ENCODE measurements at places on chromosomes 1 and 21.
A peak's percentile ranks its signal among the peaks of the same experiment; 100 is the strongest.

- peak within 1 kb of the TSS; percentile 58 for H3K4me3 ChIP-seq
- H3K27ac ChIP-seq, result peak within 1 kb of the TSS; percentile 46
- H3K27me3 ChIP-seq, result peaks cover 18% of the 10 kb centered on the region
- H3K36me3 ChIP-seq, result peaks cover under 1% of the 10 kb centered on the region
Measured at GRCh38 chr1:224615861-224616755, at the start of gene CNIH3. TSS of gene CNIH3 (plus strand) at chr1:224616317. CDS start at chr1:224617175, 858 bp downstream.

DNA sequence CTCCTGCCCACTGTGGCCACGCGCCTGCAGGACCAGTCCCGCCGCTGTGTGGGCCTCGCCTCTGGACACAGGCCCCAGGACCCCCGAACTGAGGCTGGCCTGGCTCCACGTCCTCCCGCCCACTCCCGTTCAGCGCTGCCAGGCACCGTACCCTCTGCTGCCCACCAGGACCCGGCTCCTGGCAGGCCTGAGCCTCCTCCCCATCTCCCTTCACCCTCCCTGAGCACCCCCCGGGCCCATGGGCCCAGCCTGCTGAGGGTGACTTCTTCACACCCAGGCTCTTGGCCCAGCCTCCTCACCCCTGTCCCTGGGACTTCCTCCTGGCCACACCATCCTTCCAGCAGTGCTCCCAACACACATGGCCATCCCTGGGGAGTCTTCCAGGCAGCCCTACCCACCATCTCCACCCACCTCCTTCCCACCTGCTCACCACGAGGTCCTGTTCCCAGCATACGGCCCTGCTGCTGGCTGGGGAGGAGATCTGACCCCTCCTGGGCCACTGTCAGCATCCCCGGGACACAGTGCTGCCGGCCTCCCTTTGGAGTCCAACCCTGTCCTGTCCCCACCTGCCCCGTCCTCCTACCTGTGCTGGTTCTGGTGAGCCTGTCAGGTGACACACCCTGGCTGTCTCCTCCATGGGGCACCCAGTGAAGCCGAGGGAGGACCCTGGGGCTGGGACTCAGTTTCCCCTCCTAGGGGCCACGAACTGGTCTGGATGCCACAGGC lies 53.7 kb downstream of the SLX9 start:
- no peaks in the 10 kb centered on the region for H3K36me3 ChIP-seq
- no peaks in the 10 kb centered on the region for H3K27me3 ChIP-seq
- H3K4me1 ChIP-seq, result peaks cover 22% of the 10 kb centered on the region
- no peak for DNase-seq

DNA sequence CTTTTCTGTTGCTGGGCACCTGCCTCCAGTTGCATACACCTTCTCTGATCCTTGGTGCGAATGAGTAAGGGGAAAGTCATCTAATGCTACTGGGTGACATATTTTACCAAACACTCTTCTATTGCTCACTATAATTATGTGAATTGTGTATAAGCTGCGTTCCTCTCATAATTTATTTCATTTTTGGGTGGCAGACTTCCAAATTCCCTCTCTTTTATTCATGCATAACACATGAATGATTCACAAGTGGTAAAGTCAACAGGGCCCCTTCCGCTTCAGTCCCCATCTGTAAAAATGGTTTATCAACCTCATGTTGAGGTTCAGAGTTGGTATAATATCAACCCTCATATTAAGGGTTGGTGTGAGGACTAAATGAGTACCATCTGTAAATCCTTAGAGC lies 3.2 kb upstream of the QSOX1 start:
- H3K4me1 ChIP-seq, result peaks cover 34% of the 10 kb centered on the region
- H3K4me3 ChIP-seq, result no peak overlapping the region
- no peak for DNase-seq

- H3K4me1 ChIP-seq, result peaks cover 47% of the 10 kb centered on the region
- peak; percentile 64 for DNase-seq
- peaks cover 13% of the 10 kb centered on the region for H3K36me3 ChIP-seq
- peak overlapping the region; percentile 57 for H3K4me3 ChIP-seq
- H3K27me3 ChIP-seq, result no peaks in the 10 kb centered on the region
Measured at GRCh38 chr21:37073417-37074196, 553 bp downstream of the TTC3 start.

- no peak for DNase-seq
- no peak overlapping the region for H3K4me3 ChIP-seq
- H3K4me1 ChIP-seq, result no peaks in the 10 kb centered on the region
- no peak overlapping the region for H3K27ac ChIP-seq
- H3K27me3 ChIP-seq, result no peaks in the 10 kb centered on the region
Measured at GRCh38 chr1:61124696-61125095, 42.3 kb downstream of the NFIA start.

GRCh38 chr1:232319072-232319471 lies 310.9 kb downstream of the SIPA1L2 start:
- no peak overlapping the region for H3K27ac ChIP-seq
- no peaks in the 10 kb centered on the region for H3K27me3 ChIP-seq
- no peaks in the 10 kb centered on the region for H3K36me3 ChIP-seq
- no peaks in the 10 kb centered on the region for H3K4me1 ChIP-seq
- no peak overlapping the region for H3K4me3 ChIP-seq

- H3K36me3 ChIP-seq, result no peaks in the 10 kb centered on the region
- no peak overlapping the region for H3K27ac ChIP-seq
- no peaks in the 10 kb centered on the region for H3K4me1 ChIP-seq
- no peaks in the 10 kb centered on the region for H3K27me3 ChIP-seq
- H3K4me3 ChIP-seq, result no peak overlapping the region
- no peak for DNase-seq
Measured at GRCh38 chr1:80250573-80251168, 1244.1 kb upstream of the ADGRL4 start.

DNA sequence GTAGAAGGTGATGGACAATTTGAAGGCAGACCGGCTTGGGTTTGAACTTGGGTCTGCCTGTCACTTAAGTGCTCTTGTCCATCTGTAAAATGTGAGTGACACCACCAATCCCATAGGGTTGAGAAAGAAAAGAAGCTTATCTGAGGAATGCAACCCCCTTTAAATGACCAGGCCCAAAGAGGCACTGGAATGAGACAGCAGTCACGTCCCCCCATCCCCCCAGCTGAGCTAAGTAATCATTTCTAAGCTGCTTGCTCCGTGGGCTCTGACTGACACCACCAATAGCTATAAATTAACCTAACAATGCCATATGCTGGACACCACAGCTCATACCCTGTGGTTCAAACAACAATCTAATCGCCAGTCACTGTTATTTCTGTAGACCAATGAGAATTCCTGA lies 15.1 kb downstream of the LCA5L start:
- no peaks in the 10 kb centered on the region for H3K4me1 ChIP-seq
- no peak for DNase-seq
- no peak overlapping the region for H3K27ac ChIP-seq
- H3K4me3 ChIP-seq, result no peak overlapping the region
- no peaks in the 10 kb centered on the region for H3K36me3 ChIP-seq
- H3K27me3 ChIP-seq, result no peaks in the 10 kb centered on the region

- no peaks in the 10 kb centered on the region for H3K36me3 ChIP-seq
- H3K4me3 ChIP-seq, result no peak overlapping the region
- peak overlapping the region; percentile 94 for H3K27ac ChIP-seq
- peaks cover 60% of the 10 kb centered on the region for H3K4me1 ChIP-seq
- H3K27me3 ChIP-seq, result no peaks in the 10 kb centered on the region
Measured at GRCh38 chr21:39120876-39121599, 62.2 kb downstream of the PSMG1 start.

DNA sequence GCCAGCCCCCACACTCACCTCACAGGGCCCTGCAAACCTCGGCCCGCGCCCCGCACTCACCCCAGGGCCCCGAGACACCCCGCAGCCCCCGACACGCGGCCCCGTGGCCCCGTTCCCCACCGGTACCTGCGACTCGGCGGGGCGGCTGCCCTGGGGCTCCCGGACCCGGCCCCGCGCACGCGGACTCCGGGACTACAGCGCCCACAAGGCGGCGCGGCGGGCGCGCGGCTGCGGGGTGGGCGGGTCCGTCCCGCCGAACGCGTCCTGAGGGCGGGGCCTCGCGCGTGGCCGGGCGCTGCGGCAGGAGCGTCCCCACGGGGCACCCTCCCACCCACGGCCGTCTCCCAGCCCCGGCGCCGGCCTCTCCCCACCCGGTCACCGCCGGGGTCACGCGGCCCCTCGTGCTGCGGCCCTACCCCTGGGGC lies at the start of gene SLC19A1:
TSS of gene SLC19A1 (minus strand) at position 199 of the 425 bp plus-strand sequence. CDS start 4,481 bp downstream, outside the sequence.
- peak within 1 kb of the TSS; percentile 71 for H3K27ac ChIP-seq
- peaks cover 38% of the 10 kb centered on the region for H3K36me3 ChIP-seq
- no peaks in the 10 kb centered on the region for H3K27me3 ChIP-seq

DNA sequence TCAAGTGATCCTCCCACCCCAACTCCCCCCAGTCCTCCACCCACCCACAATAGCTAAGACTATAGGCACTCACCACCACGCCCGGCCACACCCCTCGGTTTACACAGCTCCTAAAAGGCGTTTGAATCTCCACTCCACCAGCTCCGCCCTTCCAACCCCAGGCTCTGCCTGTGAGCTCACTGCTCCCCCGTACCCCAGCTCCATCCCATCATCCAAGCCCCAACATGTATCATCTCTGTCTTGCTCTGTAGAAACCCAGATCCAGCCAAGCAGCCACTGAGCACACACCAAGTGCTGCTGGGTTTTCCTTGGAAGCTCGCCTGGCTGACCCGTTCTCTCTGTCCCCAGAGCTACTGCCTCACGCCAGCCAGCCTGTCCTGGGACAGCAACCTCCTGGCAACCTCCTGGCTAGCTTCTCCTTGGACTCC lies 12.0 kb upstream of the S100A2 start:
- no peak overlapping the region for H3K4me3 ChIP-seq
- no peaks in the 10 kb centered on the region for H3K4me1 ChIP-seq
- DNase-seq, result no peak
- H3K36me3 ChIP-seq, result no peaks in the 10 kb centered on the region
- H3K27ac ChIP-seq, result no peak overlapping the region
- no peaks in the 10 kb centered on the region for H3K27me3 ChIP-seq

GRCh38 chr1:89832496-89833127 lies 11.8 kb downstream of the LRRC8D start:
- no peaks in the 10 kb centered on the region for H3K27me3 ChIP-seq
- H3K4me1 ChIP-seq, result no peaks in the 10 kb centered on the region
- H3K36me3 ChIP-seq, result peaks cover 3% of the 10 kb centered on the region
- no peak overlapping the region for H3K27ac ChIP-seq

DNA sequence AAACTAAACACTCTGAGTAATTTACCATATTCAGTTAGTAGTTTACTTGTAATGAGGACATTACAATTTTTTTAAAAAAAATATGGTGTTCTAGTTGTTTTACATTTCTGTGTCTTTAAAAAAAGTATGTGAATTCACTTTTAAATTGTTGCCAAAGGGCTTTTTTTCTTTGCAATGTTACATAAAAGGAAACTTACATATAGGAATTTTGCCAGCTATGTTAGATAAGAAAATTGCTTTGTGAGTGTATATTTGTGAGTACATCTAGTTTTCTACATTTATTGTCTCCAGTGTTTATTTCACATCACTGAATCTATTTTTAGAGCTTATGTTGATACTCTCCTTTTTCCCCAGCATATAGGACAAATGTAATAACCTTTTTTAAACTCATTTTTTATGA lies 206.8 kb downstream of the GPR52 start:
- H3K4me1 ChIP-seq, result no peaks in the 10 kb centered on the region
- no peaks in the 10 kb centered on the region for H3K27me3 ChIP-seq
- H3K27ac ChIP-seq, result no peak overlapping the region
- DNase-seq, result no peak
- no peaks in the 10 kb centered on the region for H3K36me3 ChIP-seq

DNA sequence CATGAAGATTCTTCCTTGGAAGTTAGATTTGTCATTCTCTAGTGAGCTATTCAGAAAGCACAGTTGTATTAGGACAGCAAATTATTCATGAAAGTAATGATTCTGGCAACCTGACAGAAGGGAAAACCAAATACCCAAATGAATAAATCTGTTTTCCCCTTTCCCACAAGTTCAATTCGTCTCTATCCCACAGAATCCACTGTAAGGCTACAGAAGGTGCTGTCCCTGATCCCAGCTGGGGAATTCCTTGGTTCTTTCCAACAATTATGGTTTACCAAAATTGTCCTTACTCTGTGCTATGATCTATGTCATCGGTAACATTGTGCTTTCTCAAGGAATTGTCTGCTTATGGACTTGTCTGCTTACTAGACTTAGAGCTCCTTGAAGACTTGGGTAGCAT lies 104.2 kb downstream of the FASLG start:
- no peak overlapping the region for H3K27ac ChIP-seq
- H3K27me3 ChIP-seq, result no peaks in the 10 kb centered on the region
- H3K36me3 ChIP-seq, result no peaks in the 10 kb centered on the region
- H3K4me1 ChIP-seq, result no peaks in the 10 kb centered on the region

GRCh38 chr1:103509250-103509649 lies 16.2 kb upstream of the RNPC3 start:
- no peak overlapping the region for H3K27ac ChIP-seq
- DNase-seq, result no peak

DNA sequence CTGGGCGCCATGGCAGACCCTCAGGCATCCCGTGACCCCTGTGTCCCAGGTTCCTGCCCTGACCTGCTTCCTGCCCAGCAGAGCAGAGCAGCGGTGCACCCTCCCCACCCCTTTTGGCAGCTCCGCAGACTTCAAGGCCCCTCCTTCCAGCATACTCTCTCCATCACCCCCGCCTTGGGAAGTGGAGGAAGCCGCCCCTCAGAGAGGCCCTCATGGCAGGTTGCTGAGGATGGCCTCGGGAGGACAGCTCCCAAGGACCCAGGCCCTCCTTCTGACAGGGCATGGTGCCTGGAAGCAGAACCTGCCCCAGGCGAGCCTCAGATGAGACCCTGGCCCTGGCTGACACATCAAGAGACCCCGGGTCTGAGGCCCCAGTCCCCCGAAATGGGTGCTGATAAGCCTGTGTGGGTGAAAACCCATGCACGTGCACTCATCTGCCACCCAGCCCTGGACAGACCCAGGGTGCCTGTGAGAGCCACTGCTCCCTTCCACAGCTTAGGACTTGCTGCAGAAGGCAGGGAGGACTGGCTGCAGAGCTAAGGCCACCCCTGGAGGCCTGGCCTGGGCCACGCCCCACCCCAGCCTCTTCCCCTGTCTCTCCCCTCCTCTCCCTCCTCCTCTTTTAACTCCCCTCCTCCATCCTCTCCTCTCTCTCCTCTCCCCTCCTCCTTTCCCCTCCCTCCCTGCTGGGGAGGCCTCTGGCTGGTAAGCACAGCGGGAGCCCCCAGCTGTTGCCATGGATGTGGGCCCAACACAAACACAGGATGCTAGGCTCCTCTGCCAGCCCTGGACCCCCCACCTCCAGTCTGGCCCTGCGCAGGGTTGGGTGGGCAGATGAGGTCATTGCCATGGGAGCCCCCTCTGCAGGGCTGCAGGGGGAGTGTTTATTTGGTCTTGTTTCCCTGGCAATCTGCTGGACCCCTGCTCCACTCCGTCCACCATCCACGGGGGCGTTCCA lies 33.7 kb downstream of the WNT9A start:
- H3K27me3 ChIP-seq, result peaks cover 3% of the 10 kb centered on the region
- no peak overlapping the region for H3K4me3 ChIP-seq
- no peaks in the 10 kb centered on the region for H3K36me3 ChIP-seq

DNA sequence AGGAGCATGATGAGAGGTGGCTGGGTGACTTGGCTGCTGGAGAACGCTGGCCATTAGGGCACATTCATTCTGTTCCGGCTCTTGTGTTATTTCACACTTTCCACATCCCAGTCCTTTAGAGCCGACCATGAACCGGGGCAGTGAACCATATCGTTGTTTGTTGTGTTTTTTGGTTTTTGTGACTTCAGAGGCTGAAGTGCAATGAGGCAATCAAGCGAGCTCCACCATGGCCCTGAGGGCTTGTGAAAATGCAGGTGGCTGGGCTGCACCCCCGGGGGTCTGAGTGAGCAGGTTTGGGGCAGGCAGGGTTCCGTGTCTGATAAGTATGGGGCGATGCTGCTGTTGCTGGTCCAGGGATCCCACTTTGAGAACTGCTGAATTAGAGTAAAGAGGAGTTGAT lies 23.7 kb downstream of the ABCG1 start:
- 0 out of 2 replicates have a peak overlapping the region, but pooled peaks have one; percentile 1 for H3K27ac ChIP-seq
- H3K27me3 ChIP-seq, result no peaks in the 10 kb centered on the region
- H3K36me3 ChIP-seq, result no peaks in the 10 kb centered on the region
- H3K4me1 ChIP-seq, result peaks cover 17% of the 10 kb centered on the region

- H3K4me1 ChIP-seq, result no peaks in the 10 kb centered on the region
- H3K4me3 ChIP-seq, result no peak overlapping the region
Measured at GRCh38 chr1:51303751-51304251, 26.6 kb downstream of the TTC39A start.

All from DND-41 (cell line).